ENCODE measurements at places on chromosomes 4 and X. TPM values are rescaled to one million over a fixed set of nuclear protein-coding genes. Genes with fewer than 3 reads are reported as not detected.

- no peak for DNase-seq
Measured at GRCh38 chr4:5280828-5281227, 229.5 kb downstream of the STK32B start.

DNA sequence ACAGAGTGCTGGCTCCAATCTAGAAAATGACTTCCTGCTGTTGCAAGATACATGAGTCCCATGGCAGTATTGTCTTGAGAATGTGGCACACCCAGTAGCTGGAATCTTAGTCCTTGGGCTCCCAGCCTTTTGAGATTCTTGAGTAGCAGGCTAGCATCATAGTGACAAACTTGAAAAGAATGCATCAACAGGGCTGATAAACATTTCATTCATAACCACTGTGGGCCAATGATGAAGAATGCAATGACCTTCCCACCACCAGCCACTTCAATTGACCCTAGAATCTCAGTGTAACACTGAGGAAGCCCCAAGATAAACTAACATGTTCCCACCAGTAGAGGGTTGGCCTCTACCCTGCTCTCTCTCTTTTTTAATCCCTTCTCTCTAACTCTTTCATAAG is 329.3 kb downstream of the GBA3 start:
- no peak for DNase-seq

DNA sequence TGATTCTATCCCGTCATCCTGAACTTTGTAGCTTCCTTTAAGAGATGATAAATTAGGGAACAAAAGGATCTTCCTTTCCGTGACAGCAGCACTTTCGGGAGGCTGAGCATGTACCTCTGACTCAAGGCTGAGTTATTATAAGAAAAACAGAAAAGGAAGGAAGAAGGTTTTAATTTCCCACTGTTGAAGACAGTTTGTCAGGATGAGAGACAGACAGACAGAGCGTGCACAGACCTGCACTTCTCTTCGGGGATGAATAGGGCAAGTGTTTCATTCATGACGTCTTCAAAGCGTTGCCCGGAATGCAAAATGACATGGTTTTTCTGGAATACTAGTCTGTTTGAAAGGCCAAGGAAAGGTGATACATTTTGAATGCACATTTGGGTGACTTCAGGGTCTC is 405.3 kb upstream of the FAT1 start:
- DNase-seq = no peak

DNA sequence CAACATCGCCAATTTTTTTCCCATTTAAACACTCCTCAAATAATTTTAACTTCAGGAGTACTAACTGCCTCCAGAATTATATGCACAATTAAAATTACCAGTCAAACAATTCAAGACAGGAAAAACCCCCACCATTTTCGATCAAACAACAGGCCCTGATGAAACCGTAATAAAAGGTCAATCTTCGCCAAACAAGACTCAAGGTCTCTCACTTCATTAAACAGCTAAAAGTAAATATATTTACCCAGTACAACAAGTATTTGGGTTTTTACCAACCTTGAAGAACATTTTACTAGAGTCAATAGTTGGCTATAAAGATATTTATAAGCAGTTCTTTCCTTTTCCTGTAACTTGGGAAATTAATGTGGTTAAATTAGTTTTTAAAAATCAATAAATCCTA is 28.3 kb downstream of the RFC1 start:
- DNase-seq = no peak

GRCh38 chrX:68114573-68115129 is 318.6 kb downstream of the OPHN1 start:
- DNase-seq = peak; percentile 20

GRCh38 chr4:38919494-38919893 is 51.9 kb downstream of the FAM114A1 start:
- DNase-seq = no peak

DNA sequence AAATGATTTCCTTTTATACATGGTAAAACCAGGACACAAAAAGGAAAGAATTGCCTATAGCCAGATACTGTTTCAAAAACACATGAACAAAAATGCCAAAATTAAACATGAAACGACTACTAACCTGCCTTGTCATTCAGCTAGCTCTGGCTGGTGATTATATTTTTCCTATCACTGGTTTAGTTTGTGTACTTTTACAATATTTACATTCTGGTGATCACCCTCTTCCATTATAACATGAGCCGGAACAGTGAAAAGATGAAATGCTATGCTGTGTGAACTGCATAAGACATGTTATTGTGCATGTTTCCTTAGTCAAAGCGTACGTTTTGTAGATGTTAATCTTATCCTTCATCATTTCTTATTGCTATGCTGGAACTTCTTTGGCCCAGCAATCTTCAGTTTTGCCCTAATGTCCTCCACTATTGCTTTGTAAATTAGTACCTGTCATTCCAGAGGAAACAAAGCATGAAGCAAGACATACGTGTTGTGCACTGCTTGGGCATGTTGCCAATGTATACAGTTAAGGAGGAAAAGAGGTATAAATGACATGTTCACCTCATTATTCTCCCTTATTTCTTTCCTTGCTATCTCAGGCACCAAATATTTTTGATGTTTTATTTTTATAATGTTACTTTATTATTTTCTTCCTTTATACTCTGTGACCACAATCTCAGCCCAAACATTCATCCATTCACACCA is 386.3 kb downstream of the ARHGAP24 start:
- peak; percentile 38 for DNase-seq

GRCh38 chr4:48543796-48544195 is 53.7 kb downstream of the ZAR1 start:
- DNase-seq = no peak

- no peak for DNase-seq
Measured at GRCh38 chrX:132986556-132986955, 28.1 kb upstream of the HS6ST2 start.

DNA sequence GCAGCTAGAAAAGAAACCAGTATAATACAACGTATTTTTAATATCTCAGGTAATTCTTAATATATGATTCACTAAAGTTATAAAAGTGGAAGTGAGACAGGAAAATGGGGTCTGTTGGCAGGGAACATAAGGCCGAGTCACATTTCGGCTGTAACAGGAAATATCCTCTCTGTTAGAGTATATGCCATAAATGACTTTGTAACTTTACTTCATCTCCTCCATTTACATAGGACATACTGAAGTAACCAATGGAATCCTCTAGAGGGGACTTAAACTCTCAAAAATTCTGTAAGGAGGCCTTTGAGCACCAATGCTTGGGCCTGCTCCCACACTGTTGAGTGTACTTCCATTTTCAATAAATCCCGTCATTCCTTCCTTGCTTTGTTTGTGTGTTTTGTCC is 71.3 kb downstream of the ANKRD17 start:
- DNase-seq = no peak

- DNase-seq = no peak
Measured at GRCh38 chr4:125620066-125620860, 305.5 kb downstream of the FAT4 start.

GRCh38 chr4:140031706-140032105 is 122.3 kb downstream of the MAML3 start:
- DNase-seq = no peak

- DNase-seq = no peak
Measured at GRCh38 chrX:112761242-112762207, 79.1 kb downstream of the AMOT start.

GRCh38 chr4:38759790-38760122 is 23.0 kb downstream of the TLR10 start:
- no peak for DNase-seq

GRCh38 chrX:4963432-4963831 is 1250.0 kb upstream of the PRKX start:
- no peak for DNase-seq

DNA sequence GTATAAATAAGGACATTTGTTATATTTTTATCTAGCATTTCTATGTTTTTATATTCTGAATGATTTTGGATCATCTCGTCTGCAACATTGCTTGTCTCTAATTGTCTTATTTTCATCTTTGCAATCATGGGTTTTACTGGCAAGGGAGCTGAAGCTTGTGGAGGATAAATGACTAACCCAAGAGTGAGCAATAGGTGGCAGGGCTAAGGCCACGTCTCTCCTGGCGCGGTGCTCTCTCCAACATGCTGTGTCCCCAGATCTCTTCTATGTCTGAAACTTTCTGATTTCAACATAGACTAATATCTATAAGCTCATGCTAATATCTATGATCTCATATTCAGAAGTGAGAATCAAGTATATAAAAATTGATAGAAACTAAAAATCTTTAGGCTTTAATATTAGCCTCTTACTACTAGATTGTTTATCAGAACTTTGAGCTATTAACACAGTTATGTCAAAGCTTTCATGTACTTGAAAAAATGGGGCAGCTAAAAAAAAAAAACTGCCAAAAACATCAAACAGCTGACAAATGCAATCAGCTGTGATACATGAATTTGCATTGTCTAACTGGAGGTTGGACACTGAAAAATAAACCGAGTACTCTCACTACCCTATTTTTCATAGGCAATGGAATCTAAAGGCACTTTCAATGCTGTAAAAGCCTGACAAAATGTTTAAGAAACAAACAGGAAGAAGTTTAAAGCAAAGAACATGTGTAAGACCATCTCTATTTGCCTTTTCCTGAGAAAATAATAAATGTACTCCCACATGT is 169.2 kb downstream of the TMA16 start:
- no peak for DNase-seq

- no peak for DNase-seq
Measured at GRCh38 chrX:84216406-84216805, 28.4 kb upstream of the RPS6KA6 start.

DNA sequence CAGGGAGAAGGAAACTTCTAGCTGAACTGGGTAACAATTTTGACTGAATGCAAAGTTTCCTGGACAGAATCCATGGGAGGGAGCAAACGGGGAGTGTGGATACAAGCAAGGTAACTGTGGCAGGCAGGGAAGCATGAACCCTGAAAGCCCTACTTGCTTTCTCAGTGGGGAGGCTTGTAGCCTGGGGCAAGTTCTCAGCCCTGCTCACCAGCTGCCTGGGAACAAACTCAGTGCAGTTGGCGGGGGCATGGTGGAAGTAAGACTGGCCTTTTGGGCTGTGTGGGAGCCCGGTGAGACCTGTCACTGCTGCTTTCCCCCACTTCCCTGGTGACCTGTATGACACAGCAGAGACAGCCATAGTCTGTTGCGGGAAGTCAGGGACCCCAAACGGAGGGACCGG is 14.0 kb upstream of the TEX13B start:
- no peak for DNase-seq

- no peak for DNase-seq
Measured at GRCh38 chrX:144295921-144296320, 412.1 kb downstream of the UBE2NL start.

GRCh38 chr4:135240796-135241195 is 1039.2 kb upstream of the PABPC4L start:
- DNase-seq = no peak

GRCh38 chr4:151689211-151689991 is 71.4 kb downstream of the GATB start:
- no peak for DNase-seq

GRCh38 chr4:133143775-133144430 is 5.2 kb upstream of the PCDH10 start:
- DNase-seq = no peak

DNA sequence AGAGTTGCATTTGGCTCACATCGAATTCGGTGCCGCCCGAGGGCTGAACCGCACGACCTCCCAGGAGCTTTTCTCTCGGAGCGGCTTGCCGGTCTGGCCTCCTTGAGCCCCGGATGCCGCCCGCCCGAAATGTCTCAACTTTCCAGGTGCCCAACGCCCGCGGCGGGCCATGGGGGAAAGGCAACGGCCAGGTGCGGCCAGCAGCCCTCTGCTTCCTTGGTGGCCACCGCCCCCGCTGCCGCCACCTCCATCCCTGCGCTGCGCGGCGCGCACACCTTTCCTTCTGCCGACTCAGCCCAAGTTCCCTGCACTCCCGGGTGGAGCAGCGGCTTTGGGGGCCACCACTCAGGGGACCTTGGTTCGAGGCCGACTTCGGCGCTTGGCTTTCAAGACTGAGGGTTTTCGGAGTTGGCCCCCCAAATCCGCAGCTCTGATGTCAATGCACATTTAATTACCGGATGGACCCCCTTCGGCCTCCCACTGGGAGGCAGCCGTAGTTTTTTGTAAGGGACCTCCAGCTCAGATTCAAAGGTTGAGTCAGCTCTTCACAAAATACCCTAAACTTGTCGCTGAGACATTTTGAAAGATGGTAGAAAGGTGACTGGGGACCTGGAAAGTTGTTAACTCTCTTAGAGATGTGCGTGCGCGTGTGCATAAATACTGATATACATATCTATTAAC is 1.1 kb downstream of the AFF2 start:
- no peak for DNase-seq

DNA sequence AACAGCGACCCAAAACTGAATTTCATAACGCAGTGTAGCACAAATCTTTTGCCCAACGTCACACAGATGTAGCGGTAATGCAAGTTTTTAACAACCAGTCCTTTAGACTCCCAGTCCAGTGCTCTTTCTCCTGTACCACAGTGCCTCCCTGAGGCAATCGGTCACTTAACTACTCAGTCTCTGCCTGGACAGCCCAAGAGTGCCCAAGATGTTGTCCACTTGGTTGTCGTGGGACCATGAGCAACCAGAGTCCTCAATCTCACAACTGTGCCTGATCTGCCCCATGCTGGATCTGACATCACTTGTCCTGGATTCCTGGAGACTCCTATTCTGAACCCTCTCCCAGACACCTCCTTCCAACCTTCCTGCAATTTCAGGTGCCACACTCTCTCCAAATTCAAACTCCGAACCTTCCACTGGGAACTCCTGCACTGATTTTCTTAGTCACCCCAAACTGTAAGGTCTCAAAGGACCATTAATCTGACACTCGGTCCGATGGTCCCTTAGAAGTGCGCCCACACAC is 702 bp downstream of the MMGT1 start:
- DNase-seq = peak; percentile 38

DNA sequence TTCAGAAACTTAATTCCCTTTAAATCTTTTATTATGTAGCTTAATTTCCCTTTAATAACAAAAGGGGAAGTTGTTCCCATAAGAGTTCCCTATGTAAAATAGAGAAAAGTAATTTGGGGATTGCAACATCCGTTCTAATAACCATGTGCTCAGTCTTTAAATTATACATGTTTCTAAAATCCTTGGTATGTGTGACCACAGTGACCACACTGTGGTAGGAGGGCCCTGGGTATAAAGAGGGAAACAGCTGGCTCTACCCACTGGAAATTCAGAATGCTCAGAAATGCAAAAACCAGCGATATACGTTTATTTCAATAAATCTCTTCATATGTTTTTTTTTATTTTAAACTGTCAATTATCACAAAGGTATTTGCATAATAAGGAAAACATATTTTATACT is 219.1 kb downstream of the FGF13 start:
- no peak for DNase-seq

GRCh38 chr4:108559068-108559793 is 61.1 kb upstream of the RPL34 start:
- no peak for DNase-seq

GRCh38 chrX:11446949-11447348 is 153.7 kb downstream of the AMELX start:
- DNase-seq = no peak

- DNase-seq = no peak
Measured at GRCh38 chr4:30191902-30192301, 528.3 kb upstream of the PCDH7 start.

- no peak for DNase-seq
Measured at GRCh38 chrX:17792826-17793225, 55.5 kb downstream of the SCML1 start.

The SHOX gene
- 0.12 TPM for total RNA-seq

The SLIT2 gene
- total RNA-seq = 2.0 TPM

The MCTS1 gene
- 37.6 TPM for total RNA-seq

The PLAC1 gene
- total RNA-seq = not detected

The CSTF2 gene
- total RNA-seq = 32.2 TPM

The NXF2B gene
- total RNA-seq = not detected

The WAS gene
- 4.9 TPM for total RNA-seq

Measured in colonic mucosa (tissue), 4 donors.